ENCODE measurements at places on chromosomes 13 and 19.

DNA sequence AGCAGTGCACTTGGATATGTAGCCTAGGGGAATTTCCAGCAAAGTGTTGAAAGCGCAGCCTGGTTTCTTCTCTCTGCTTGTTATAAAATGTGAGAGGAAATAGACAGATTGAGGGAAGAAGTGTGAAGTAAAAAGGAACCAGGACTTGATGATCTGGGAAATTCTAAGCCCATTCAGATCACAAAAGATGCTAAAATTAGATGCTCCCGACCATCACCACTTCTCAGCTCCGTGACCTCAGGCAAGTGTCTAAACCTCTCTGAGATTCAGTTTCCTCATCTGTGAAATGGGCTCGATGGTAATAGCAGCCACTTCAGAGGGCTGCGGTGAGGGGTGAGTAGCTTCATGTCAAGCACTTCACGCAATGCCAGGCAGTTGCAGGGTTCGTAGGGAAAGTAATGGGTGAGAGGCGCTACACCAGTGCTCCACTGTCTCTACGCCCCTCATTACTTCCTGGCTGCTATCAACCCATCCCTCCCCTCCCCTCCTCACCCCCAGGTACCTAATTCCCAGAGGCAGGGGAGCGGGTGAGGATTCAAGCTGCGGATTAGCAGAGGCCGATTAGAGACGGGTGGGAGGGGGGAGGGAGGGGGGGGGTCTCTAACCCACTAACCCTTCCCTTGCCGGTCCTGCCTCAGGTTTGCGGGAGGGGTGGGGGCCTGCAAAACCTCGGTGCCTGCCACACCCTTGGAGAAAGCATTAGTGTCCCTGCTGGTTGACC is 9.0 kb upstream of the NFIC start:
- DNase-seq: peak; percentile 90

DNA sequence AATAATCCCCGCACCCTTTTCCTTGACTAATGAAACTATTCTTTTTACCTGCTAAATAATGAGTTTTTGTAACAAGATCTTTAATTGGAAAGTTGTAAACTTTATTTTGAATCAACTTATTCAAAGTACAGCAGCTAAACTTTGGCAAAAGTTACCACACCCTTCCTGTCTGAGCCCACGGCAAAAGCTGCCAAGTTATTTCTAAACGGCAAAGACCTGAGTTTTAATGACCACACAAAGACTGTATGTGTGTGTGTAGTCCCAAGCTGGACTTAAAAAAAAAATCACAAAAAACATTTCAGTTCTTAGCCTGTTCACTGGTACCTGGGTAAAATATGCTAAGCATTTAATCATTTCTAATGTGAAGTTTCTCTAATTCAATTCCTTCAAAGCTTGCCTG is 60.7 kb downstream of the ZAR1L start:
- no peak for DNase-seq

DNA sequence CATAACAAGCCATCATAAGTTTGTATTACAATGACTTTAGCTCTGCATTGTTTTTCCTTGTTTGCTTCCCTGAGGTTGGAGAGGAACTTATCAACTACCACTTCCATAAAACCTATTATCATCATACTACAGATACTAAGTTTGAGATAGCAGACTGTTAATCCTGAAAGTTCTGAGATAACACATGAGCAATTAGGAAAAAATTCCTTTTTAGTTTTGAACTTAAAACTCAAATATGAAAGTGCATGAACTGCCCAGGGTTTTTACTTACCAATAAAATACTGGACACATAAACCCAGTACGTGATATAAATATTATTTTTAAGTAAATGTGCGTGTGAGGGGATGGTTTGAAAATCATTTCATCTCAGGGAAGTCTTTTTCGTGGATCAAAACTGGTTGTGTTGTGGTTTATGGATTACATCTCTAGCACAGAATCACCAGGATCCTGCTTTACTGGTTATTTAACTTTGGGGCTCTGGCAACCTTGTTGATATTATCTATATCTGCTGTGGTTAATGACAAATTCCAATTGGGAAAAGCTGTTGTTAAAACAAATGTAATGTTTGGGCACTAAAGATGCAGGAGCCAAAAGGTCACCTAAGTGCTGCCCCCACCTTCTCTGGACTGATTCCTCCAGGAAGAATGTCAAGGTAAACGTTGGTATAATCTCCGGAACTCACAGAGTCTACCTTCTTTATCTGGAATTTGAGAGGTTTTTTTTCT is 12.4 kb downstream of the CDX2 start:
- no peak for DNase-seq

DNA sequence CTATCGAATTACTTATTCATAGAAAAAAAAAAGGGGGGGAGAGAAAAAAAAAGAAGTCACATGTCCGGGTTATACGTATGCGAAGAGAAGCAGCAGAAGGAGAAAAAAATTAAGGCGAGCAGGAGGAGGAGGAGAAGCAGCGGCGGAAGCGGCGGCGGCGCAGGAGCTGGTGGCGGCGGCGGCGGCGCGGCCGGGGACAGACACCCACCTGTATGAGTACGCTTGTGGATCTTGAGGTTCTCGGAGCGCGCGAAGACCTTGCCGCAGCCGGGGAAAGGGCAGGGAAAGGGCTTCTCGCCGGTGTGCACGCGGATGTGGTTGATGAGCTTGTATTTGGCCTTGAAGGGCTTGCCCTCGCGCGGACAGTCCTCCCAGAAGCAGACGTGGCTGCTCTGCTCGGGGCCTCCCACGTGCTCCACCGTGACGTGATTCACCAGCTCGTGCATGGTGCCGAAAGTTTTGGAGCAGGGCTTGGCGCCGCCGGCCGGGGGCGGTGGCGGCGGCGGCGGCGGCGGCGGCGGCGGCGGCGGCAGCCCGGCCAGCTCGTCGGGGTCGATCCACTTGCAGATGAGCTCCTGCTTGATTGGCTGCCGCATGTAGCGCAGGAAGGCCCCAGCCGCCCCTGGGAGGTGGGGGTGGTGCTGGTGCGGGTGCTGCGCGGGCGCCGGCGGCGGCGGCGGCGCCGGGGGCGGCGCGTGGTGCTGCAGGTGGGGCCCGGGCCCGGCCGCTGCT is 1.5 kb downstream of the ZIC5 start:
- DNase-seq: peak; percentile 91

GRCh38 chr13:100330662-100331061 is 241.8 kb downstream of the PCCA start:
- no peak for DNase-seq

DNA sequence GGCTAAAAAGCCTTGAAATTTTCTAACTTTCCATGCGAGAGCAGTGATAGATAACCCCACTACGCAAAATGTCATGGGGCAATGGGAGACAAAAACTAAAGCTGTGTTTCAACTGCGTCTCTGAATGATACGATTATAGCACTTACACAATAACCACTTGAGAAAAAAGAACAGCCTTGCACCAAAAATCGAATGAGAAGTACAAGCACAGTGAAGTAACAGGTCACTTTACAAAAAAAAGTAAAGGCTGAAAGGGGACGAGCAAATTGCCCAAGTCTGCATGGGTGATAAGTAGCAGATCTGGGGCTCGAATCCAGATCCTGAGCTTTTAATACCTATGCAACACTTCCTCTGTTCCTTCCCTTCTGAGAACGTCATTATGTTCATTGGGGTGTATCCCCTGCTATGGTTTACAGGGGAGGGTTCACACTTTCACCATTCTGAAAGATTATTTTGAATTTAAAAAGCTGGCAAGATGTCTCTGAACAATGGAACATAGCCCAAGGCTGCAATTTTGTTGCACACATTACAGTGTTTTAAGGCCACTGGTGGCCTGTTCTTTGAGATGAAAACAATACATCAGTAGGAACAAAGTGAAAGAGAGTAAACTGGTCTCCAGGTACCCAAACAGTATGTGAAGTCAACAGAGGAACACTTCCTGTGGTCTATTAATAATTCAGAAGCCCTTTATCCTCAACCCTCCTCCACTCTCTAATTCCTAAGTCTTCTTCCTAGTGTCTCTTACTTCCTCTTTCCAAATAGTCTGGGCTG is 3.2 kb downstream of the CPB2 start:
- no peak for DNase-seq

DNA sequence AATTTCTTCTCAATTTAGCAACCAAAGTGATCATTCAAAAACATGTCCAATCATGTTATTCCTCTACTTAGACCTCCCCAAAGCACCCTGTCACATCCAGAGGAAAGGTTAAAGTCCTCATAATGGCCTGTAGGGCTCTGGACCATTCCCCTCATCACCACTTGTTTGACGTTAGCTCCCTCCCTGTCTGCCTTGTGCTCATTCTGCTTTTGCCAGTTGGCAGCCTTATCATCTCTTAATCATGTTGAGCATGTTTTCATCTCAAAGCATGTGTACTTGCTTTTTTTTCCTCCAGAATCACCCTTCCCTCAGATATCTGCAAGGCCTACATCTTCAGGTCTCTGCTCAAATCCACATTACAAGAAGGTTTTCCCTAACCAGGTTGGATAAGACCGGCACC is 25.9 kb downstream of the UBAC2 start:
- DNase-seq: no peak

GRCh38 chr13:26112843-26113242 is 61.0 kb upstream of the SHISA2 start:
- DNase-seq: no peak

DNA sequence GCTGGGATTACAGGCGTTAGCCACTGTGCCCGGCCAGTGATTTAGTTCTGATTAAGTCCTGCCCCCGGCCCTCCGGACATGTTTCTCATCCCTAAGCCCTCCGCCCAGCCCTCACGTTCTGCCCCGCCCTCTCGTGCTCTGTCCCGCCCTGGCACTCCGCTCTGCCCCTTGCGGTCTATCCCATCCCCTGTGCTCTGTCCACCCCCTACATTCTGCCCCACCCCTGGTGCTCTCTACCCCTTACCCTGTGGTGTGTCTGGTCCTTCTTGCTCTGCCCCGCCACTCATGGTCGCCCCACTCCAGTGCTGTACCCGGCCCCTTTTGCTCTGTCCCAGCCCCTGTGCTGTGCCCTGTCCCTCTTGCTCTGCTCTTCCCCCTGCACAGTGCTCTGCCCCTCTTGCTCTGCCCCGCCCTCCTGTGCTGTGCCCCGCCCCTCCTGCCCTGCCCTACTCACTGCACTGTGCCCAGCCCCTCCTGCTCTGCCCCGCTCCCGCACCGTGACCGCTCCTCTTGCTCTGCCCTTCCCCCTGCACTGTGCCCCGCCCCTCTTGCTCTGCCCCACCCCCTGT is 3.0 kb downstream of the GTPBP3 start:
- no peak for DNase-seq

DNA sequence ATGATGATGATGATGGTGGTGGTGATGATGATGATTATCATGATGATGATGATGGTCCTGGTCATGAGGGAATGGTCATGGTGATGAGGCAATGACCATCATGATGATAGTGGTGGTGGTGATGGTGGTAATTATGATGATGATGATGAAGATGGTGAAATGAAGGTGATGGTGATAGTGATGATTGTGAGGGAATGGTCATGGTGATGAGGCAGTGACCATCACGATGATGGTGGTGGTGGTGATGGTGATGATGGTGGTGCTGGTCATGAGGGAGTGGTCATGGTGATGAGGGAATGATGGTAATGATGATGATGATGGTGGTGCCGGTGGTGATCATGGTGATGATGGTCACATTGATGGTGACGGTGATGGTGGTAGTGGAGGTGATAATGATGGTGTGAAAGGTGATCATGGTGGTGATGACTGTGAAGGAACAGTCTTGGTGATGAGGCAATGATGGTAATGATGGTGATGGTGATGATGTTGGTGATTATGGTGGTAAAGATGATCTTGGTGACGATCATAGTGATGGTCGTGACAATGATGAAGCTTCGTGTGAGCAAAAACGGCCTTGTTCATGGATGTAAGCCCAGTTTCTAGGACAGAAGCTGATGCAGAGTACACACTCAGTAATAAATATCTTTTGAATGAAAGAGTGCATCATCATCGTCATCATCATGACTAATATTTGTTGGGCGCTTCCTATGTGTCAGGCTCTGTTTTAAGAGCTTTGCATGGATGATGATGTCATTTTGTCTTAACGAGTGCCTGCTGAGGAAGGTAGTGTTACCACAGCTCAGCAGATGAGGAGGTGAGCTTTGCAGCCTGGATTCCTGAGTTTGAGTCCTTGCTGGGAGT is 17.3 kb downstream of the SBK2 start:
- DNase-seq: no peak

DNA sequence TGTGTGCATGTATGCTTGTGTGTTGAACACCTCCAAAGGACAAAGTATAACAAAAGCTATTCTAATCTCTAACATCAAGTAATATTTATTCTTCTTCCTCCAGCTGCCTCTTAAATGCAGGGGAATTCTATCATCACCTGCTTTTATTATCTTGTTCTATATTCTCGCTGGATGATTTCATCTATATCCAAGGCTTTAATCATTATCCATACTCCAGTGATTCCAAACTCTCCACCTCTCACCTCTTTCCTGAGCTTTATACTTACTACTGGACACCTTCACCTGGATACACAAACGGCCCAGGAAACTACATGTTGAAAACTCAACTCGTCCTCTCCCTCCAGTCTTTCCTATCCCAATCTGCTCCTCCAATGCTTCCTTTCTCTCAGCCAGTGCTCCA is 418.6 kb downstream of the KLF5 start:
- no peak for DNase-seq

GRCh38 chr13:99992949-99993351 is 11.4 kb downstream of the ZIC2 start:
- DNase-seq: no peak

DNA sequence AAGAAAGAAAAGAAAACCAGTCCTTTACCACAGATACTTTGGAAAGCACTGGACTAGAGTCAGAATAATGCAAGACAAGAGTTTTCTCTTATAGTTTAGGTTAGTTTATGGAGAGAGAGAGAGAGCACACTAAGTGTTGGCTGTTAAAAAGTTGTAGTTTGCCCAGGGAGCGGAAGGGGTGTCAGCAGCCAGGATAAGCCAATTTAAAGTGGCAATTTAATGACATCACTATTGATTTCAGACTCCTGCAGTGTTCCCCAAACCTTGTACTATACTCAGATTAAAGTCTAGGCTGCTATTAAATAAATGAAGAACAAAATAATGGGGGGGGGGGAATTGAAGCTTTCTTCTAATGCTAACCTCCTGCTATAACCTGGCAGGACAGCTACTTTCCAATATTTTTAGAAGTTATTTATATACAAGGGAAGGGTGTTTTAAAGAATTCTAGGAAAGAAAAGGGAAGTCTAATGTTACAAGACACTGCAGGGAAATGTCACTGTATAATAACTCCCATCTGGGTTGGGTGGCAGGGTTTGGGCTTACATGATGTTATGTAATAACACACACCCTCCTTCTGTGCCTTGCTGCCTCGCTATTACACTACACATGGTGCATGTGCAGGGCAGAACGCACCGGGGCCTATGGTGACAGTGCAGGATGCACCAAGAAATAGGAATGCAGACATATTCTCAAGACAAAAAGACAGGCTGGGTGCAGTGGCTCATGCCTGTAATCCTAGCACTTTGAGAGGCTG is 19.9 kb downstream of the TPT1 start:
- DNase-seq: no peak

- no peak for DNase-seq
Measured at GRCh38 chr19:5588906-5589676, 21.3 kb upstream of the TINCR start.

DNA sequence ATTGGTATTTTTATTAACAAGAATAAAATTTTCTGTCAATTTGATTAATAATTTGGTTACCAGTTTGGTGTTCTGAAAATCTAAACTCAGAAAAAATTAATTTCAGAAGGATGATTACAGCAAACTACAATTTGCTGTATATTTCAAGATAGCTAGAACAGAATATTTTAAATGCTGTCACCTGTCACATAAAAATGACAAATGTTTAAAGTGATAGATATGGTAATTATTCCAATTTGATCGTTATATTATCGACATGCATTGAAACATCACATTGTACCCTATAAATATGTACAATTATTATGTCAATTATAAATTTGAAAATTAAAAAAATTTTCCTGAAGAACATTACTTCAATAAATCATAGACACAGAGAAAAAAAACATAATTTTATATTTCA is 56.9 kb upstream of the SLITRK5 start:
- no peak for DNase-seq
